Naive thymus-derived CD8-positive, alpha-beta T cell (primary cell): ENCODE measurements at places on chromosomes 7 and 10. TPM values are rescaled to one million over a fixed set of nuclear protein-coding genes. Genes with fewer than 3 reads are reported as not detected.

DNA sequence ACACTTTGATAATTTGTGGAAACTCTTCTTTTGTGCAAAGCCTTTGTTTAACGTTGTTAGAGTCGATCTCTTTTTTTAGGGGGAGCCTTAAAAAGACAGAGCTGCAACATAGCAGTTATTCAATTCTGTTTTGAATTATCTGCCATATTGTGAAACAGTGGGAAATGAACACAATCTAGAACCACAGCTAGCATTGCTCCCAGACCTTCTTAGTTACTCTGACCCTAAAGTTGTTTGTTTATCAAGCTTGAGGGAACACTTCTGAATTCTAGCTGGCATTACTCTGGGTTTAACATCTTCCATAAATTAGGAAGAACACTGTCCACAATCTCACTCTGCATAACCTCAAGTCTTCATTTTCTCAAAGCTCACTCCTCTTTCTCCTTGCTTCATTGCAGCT lies 217.7 kb downstream of the PRKG1 start:
- DNase-seq, result no peak

DNA sequence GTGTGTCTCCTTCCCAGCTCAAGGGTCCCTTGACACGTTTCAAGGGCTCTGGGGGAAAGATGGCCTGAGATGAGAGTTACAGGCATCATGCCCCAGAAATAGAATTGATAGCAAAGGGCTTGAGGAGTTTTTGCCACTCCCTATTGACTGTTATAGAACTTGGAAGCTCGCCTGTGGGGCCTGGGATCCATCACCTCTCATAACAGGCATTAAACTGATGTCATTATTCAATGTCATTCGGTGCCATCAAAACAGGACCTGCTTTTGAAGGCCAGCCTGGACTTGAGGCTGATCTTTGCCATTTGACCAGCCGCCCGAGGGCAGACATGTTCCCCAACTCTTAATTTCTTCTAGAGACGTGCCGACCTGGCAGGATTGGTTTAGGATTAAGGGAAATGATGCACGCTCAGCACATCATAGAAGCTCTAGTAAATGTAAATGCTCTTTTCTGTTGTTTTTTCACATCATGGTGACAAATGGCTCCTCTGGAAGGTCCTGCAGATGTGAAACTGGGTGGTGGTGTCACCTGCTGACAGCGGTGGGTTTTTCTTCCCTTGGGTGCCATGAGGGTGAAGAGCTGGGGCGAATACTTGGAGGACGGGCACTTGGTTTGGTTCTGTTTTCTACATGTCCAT lies 16.7 kb upstream of the KLF6 start:
- DNase-seq, result no peak

The CPA1 gene
- not detected for total RNA-seq

The TAS2R4 gene
- 3.3 TPM for total RNA-seq

DNA sequence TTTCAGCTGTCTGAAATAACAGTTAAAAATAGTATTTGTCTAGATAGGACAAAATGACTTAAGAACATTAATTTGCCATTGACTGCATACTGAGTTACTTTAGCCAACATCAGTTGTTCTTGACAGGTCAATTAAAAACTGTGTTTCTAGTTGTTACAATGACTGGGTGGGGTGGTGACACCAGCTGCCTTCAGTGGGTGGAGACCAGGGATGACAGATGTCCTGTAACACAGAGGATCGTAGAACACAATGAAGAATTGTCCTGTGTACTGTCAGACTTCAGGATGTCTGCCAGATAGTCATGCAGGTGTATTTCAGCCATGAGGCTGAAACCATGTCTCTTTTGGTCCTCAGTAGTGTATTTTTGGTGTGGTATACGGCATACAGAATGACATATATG lies 24.4 kb downstream of the TRUB1 start:
- DNase-seq, result no peak

GRCh38 chr10:5988336-5988920 lies 11.1 kb upstream of the IL15RA start:
- no peak for DNase-seq
